ENCODE measurements at places on chromosomes 2 and 18.

- no peak for DNase-seq
Observed at GRCh38 chr2:83901317-83901716, 557.8 kb downstream of the SUCLG1 start.

DNA sequence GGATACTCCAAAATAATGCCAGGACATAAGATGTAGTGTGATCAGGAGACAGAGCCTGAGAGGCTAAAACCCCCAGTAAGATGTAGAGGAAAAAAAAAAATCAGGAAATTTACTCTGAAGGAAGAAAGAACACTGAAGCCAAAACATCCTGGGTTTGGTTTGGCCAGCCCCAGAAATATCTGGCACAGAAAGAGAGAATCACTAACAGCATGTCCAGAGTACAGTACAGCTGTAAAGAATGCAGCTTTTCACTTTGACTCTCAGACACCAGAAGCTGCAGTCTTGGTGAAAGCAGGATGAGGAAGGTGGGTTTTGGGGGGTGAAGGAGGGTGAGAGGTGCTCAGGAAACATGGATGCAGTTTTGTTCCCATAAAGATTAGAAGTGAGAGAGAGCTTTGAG, 1577.7 kb upstream of the ACVR2A start:
- DNase-seq = peak; percentile 40

DNA sequence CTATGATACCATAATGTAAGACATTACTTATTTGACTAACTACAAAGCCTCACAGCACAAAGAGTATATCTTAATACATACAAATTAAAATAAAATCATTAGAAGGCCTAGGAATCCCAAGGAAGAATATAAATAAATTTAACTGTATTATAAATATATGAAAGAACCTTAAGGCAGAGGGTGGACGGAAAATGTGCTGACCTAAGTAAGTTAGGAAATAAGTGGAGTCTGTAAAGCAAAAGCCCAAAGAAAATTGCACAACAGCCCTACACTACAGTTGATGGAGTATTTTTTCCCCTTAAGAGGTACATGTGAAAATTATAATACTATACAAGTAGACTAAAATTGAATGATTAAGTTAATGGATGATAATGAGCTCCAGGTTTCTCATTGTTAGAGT, 710.1 kb downstream of the NR4A2 start:
- no peak for DNase-seq

DNA sequence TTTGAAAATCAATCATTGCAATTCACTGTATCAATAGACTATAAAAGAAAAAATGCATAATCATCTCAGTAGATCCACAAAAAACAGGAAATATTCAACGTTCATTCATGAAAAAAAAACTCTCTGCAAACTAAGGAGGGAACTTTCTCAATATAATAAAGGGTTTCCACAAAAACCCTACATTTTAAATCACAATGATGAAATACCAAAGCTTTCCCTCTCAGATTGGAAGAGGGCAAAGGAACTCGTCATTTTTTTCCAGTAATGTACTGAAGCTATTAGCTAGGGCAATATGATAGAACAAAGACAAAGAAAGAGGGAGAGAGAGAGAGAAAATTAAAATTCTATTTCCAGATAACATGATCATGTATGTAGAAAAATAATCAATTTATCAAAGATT, 167.1 kb upstream of the RBMS1 start:
- no peak for DNase-seq

GRCh38 chr2:199490049-199490448, 32.3 kb upstream of the SATB2 start:
- DNase-seq = no peak

DNA sequence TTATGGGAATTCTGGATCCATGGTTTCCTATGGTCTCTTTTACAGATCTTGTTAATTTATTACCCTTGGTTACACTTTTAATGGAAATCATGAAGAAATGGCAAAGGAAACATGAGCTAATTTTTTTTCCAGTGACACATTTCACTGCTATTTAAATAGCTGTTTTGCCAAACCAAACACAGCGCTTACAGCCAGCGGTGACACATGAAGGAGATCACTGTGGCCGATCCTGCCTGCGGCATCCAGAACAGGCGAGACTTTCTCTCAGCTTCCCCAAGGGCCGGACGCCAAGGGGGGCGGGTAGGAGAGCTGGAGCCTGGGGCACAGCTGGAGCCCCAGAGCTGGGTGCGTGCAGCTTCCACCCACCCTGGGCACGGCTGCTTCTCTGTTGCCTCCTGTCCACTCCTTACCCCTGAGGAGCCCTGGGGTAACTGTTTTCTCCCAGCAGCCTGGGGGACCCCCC, 81.4 kb upstream of the PKDCC start:
- peak; percentile 92 for DNase-seq

DNA sequence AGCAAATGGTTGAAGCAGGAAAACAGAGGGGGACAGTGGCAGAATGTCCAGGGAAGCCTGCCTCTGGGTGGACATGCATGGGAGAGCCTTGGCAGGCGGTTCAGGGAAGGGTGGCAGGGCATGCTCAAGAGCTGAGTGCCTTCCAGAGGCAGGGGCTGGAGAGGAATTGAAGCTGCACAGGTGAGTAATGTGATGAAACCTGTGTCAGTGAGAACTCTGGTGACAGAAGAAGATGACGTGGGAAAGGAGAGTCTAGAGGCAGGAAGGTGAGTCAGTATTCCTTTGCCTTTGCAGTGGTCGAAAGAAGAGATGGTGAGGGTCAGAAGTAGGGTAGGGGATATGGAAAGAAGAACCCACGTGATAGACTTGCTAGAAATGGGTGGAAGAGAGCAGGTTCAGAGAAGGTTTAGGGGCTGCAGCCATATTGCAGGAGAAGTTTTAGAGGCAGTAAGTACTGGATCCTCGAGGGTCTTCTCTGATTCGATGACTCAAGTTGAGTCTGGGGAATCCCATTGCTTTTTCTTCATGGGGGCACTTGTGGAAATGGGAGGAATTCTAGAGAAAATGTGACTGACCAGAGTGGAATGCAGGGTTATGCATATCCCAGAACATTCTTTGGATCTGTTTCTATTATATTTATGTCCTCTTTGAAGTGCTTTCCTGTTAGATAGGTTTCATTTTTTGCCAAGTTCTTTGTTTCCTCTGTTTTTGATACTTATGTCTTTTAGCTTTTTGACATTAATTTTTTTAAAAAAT, 37.4 kb downstream of the TMEM87B start:
- no peak for DNase-seq

DNA sequence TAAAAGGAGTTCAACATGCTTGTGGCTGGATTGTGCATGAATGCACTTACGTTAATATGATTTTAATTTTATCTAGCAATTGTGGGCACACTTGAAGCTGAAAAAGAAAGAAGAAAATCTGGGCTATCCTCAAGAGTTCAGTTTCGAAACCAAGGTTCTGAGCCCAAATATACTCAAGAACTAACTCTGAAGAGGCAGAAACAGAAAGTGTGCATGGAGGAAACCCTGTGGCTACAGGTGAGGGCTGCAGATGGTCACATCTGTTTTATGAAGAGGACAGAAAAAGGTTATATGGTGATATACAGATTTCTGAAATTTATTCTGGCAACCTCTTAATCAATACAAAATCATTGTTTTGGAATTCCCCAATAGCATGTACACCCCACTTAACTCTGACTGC, 57.3 kb downstream of the ITGA6 start:
- DNase-seq = no peak

GRCh38 chr2:223886726-223887125, 49.3 kb upstream of the AP1S3 start:
- DNase-seq = no peak

- no peak for DNase-seq
Observed at GRCh38 chr18:4639628-4640310, 184.7 kb upstream of the DLGAP1 start.

DNA sequence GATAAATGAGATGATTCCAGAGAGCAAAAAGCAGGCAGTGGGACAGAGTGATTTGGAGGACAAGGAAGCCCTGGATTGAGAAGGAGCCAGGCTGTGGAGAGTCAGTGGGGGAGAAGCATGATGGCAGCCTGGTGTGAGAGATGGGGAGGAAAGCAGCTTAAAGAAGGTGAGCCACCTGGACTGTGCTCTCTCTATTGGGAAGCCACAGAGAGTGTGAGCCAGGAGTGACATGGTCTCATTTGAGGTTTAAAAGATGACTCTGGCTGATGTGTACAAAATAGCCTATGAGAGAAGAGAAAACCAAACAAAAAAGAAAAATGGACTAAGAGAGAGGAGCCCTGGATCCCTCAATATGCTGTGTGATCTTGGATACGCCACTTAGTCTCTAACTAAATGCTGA, 12.9 kb upstream of the EPAS1 start:
- DNase-seq = no peak

Measured in right hindlimb (tissue), 1 donor.